ENCODE measurements at places on chromosomes 12 and 14. TPM values are rescaled to one million over a fixed set of nuclear protein-coding genes. Genes with fewer than 3 reads are reported as not detected.

SYCP3 gene
- total RNA-seq = not detected

PTPRR gene
- 0.15 TPM for total RNA-seq

ASCL1 gene
- total RNA-seq = not detected

RNASE2 gene
- not detected for total RNA-seq

HSPA2 gene
- total RNA-seq = 14.5 TPM

IRAK3 gene
- total RNA-seq = 2.9 TPM
